ENCODE measurements at places on chromosomes 4 and X.
A peak's percentile ranks its signal among the peaks of the same experiment; 100 is the strongest.

DNA sequence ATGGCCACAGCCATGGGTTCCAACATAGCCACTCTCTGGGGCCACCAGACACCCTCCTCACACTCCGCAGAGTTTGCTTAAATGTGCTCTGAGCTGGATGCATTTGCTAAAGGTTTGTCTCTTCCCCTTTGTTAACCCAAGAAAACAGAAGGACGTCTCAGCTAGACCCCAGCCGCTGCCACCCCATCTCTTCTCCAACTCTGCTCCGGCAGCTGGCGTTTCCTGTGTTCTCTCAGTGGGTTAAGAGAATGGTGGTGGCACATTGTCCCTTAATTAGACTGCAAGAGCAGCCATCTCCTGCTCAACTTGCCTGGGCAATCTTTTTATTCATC is 43.7 kb upstream of the FAM9C start:
- no peak for DNase-seq

DNA sequence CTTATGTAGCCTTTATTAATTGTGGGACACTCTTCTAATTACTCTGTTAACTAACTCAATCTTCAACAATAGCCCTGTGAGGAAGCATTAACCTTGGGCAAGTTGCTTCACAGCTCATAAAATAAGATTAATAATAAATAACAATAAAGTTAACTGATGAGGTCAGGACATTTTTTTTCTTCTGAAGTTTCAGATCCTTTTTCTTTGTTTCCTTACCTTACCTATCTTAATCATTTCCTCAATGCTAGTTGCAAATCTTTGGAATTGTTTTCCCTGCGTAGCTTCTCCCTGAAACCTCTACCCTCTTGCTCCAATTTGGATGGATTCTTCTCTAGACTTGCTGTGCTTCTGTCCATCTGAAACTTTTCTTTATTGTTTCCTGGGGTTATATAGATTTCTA is 17.5 kb upstream of the PLAC8 start:
- no peak for DNase-seq

GRCh38 chrX:13570261-13570605 is 832 bp downstream of the EGFL6 start:
- no peak for DNase-seq

- no peak for DNase-seq
Observed at GRCh38 chrX:17403972-17404371, 29.0 kb downstream of the NHS start.

DNA sequence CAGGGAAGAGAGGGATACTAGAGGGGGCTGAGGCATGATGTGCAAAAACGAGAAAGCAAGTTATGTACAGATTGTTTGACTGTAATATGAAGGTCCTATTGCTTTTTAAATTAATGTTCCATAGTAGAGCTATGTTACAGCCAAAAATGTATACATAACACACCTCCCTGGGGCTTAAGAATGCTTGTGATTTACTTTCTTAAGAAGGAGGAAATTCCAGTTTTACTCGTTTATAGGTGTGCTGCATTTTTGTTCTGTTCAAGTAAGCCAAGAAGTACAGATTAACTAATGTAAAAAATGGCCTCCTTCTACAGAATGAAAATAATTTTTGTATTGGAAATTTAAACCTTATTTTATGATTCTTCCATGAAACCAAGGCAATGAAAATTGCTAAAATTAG is 614.4 kb upstream of the NR3C2 start:
- DNase-seq: no peak

- DNase-seq: no peak
Observed at GRCh38 chrX:139924696-139925095, 8.2 kb downstream of the ATP11C start.

- no peak for DNase-seq
Observed at GRCh38 chrX:107398115-107398514, 51.3 kb upstream of the FRMPD3 start.

GRCh38 chr4:96164814-96165351 is 325.0 kb downstream of the PDHA2 start:
- no peak for DNase-seq

GRCh38 chr4:146643812-146644401 is 5.2 kb downstream of the POU4F2 start:
- DNase-seq: no peak

- DNase-seq: no peak
Observed at GRCh38 chrX:84335121-84335520, 147.1 kb upstream of the RPS6KA6 start.

- DNase-seq: no peak
Observed at GRCh38 chr4:61004651-61005170, 195.4 kb upstream of the ADGRL3 start.

GRCh38 chr4:113760795-113761619 is 531 bp downstream of the CAMK2D start:
- DNase-seq: no peak

GRCh38 chr4:99710681-99711345 is 53.2 kb upstream of the C4orf54 start:
- no peak for DNase-seq

DNA sequence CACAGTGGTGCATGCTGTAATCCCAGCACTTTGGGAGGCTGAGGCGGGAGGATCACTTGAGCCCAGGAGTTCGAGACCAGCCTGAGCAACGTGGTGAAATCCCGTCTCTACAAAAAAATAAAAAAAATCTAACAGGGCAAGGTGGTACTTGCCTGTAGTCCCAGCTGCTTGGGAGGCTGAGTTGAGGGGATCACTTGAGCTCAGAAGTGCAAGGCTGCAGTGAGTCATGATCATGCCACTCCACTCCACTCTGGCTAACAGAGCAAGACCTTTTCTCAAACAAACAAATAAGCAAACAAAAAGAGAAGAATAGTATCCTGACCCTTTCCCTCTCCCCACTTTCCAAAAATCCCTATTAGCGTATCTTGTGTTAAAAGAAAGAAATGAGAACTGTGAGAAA is 52.7 kb downstream of the NPY1R start:
- DNase-seq: no peak

GRCh38 chr4:94668724-94669123 is 89.0 kb upstream of the BMPR1B start:
- DNase-seq: no peak

- DNase-seq: no peak
Observed at GRCh38 chr4:145722561-145722960, 42.6 kb downstream of the C4orf51 start.

- no peak for DNase-seq
Observed at GRCh38 chr4:143282211-143282707, 54.4 kb upstream of the GAB1 start.

DNA sequence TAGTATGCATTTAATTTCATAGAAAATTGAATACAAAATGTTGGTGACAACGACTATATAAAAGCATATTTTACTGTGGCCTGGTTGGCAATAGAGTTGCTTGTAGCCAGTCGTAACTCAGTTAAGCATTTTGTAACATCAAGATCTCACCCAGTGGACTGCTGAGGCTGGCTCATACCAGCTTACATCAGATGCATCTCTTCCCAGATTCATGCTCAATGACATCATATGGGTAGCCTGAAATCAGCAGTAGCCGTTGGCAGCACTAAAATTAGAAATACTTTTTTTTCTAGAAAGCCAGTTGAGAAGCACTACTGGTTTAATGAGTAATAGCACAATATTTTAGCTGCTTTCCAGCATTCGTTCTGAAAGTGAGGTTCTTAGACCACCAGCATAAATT is 341.2 kb downstream of the TECRL start:
- DNase-seq: no peak

GRCh38 chrX:150184491-150184890 is 178.6 kb upstream of the MAMLD1 start:
- no peak for DNase-seq

DNA sequence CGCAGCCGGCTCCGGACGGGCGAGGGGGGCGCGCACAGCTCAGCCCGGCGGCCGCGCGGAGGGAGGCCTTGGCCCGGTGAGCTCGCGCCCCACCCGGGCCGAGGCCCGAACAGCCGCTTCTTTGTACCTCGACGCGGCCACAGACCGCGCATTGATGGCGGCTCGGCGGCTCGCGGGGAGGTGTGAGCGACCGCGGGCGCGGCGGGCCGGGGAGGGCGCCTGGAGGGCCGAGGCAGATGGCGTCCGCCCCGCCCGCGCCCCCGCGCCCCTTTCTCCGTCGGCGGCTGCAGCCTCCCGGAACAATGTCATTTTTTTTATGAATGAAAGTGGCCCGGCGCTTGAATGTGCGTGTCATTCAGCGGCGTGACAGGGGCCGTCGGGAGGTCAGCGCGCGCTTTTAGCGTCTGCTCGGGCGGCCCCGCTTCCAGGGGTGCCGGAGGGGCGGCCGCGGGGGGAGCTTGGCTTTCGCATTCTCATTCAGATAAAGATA is 1.8 kb downstream of the FGFR3 start:
- no peak for DNase-seq

DNA sequence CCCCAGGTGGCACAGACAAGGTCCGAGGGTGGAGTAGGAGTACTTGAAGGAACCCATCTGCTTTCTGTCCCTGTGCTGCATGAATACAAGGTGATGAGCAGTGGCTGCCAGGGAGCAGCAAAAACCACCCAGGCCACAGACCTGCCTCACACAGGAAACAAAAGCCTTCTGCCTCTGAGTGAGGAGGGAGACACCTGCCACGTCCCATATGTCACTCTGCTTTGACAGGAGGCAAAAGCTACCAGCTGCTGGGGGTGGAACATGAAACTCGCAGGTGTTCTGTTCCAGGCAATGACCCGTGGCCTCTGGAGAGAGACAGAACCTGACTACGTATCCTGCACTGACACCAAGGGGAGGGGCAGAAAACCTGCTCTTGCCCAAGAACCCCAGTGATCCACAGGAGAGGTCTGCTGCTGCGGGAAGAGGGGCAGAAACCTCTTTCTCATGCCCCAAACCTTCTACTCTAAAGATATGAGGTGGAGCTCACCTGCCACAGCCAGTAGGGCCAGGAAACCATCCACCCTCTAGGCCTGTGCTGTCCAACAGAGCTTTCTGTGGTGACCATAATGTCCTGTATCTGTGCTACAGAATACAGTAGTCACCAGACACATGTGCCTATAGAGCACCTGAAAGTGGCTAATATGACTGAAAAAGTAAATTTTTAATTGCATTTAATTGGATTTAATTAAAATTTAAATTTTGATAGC is 172.9 kb downstream of the PRDM5 start:
- DNase-seq: peak; percentile 74

DNA sequence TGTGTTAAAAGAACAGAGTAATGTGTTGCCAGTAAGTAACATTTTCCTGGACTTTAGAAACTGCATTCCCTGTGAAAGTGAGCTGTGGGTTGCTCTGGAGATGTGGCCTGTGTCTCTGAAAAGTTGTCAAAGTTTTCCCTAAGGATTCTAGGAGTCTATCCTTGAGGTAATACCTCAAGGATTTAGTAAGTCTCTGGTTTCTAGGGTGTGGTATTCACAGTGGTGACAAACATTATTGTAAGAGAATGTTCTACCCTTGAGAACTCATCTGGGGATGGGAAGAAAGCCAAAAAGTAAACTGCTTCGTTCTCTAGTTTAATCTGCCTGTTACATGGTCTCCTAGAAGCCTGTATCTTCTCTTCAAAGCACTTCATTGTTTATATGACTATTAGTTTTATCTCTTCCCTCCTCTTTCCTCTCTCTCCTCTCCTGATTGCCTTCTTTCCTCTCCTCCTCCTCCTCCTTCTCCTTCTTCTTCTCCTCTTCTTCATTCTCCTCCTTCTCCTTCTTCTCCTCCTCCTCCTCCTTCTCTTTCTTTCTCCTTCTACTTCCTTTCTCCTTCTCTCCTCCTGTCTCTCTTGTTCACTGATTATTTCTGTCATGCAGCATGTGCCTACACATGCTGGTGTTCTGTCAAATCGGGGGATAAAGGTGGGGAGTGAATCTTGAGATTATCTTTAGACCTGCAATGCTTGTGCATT is 321.3 kb downstream of the PTTG2 start:
- no peak for DNase-seq

DNA sequence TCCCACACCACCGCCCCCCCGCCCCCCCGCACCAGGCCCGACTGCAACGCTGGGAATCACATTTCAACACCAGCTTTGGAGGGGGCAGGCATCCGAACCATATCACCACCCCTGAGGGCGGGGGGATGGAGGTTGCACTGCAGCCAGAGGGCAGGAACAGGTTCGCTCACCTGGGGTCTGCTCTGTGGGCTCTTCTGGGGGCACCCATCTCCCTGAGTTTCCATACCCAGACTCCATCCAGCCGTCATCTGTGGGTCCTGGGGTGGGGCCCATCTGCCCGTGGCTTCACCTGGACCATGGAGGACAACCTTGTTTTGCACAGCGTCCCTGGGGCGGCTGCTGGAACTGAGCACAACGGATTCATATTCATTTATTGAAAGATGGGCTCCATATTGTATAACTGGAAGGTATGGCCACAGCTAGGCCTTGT is 6.9 kb downstream of the PSAPL1 start:
- DNase-seq: no peak

- no peak for DNase-seq
Observed at GRCh38 chr4:75040703-75041102, 107.8 kb downstream of the PARM1 start.

DNA sequence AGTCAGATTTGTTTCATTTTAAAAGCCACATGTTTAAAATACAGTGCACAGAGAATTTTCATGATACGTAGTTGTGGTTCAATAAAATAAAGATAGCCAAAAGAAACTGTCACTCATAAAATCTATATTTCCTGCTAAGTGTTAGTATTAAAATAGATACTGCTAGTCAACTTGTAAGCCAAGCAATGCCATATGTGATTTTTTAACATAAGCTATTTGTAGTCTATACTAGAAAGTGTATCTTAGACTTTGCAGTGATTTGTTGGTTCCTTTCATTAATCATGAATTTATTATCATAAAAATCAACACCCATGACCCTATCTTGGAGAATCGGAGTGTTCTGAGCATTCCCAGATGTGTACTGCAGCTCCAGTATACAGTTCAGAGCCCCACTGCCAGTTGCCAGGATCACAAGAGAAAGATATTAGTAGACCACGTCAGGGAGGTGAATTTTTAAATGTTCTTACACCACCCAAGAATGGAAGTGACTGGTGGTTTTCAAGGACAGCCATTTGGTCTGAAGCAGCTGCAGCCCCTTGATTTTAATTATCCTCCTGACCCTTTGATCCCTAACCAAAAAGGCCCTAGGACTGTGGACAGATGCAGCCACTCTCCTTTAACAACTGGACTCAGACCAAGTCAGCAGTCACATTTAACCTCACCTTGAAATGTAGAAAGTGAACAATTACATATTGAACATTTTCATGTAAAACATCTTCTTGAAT is 163.1 kb downstream of the PALLD start:
- DNase-seq: no peak

- DNase-seq: no peak
Observed at GRCh38 chr4:113899271-113900070, 80.0 kb downstream of the ARSJ start.

DNA sequence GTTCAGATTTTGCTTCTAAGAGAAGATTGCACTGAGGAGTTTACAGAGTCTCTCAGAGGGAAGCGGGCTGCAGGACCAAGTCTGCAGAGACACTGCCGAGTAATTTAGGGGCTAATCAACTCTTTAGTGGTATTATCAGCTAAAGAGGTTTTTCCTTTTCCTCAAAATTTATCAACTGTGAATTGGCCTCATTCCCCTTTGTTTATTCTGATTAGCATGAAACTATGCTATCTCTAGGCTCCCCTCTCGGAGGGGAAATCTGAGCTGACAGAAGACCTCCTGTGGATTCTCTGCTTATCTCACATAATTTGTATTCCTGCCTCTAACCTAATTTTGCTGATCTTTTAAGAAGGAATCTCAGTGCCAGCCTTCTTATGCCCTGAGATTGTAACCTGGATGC is 201.0 kb downstream of the DCTD start:
- no peak for DNase-seq

- DNase-seq: no peak
Observed at GRCh38 chr4:129140521-129140920, 44.6 kb downstream of the C4orf33 start.

Data from SHP77 treated with DMSO at 0.1 percent for 48 hours (cell line).